ENCODE measurements at places on chromosomes 3 and 15.
A peak's percentile ranks its signal among the peaks of the same experiment; 100 is the strongest.

DNA sequence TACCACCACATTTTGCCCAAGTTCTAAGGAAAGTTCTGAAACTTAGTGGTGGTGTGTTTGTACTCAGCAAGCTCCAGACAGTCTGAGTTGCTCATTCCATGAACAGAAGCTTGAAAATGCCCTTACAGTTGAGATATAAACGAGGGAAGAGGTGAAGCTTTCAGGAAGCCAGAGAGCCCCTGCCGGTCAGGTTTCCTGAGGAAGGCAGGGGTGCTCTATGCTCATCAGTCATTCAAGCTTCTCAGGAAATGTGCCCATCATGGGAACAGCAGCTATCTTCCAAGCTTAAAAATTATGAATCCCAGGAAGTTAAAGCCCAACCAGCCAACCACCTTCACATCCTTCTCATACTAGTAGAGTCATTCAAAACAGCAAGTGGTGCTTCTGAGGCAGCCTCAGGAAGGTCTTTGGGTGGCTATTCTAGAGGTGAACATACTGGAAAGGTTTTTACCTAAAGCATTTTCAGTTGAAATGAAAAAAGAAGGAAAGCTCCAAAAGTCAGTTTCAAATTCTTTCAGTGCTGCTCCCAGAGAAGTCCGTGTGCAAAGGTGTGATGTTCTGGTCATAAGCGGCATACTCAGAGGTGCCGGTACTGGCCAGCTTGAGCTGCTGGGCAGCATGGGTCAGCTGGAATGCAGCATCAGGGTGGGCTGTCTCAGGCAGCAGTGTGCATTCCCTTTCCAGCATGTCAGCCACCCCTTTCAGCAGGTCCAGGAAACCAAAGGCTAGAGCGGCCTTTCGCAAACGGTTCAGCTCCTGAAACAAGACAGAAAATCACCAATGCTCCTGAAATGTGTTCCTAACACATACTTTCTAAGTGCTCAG is 31.8 kb downstream of the INTS14 start:
- no peak for DNase-seq

DNA sequence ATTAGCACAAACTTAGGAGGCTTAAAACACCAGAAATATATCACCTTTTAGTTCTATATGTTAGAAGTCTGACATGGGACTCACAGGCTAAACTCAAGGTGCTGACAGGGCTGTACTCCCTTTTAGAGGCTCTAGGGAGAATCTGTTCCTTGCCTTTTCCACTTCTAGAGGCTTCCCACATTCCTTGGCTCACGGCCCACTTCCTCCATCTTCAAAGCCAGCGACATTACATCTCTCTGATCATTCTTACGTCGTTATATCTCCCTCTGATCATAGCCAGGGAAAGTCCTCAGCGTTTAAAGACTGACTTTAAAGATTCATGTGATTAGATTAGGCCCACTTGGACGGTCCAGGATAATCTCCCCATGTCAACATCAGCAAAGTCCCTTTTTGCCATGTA is 166.3 kb downstream of the GREM1 start:
- no peak for DNase-seq

DNA sequence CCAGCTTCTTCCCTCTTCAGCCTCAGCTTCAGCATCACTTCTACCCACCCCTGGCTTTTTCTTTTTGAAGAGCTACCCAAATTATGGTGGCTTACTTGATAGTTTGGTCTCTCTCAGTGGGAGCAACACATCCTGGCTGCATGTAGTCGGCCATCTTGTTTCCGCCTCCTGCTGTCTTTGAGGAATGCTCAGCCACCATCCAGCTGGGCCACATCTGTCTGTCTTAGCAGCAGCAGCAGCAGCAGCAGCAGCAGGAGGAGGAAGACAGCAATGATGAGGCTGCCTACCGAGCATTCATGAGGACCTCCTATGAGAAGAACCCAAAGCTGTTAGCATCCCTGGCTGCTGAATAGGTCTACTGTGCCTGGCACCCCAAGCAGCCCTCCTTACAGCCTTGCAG is 19.7 kb downstream of the IL16 start:
- DNase-seq, result no peak

GRCh38 chr15:86572368-86572841 is 492.7 kb downstream of the AGBL1 start:
- no peak for DNase-seq

DNA sequence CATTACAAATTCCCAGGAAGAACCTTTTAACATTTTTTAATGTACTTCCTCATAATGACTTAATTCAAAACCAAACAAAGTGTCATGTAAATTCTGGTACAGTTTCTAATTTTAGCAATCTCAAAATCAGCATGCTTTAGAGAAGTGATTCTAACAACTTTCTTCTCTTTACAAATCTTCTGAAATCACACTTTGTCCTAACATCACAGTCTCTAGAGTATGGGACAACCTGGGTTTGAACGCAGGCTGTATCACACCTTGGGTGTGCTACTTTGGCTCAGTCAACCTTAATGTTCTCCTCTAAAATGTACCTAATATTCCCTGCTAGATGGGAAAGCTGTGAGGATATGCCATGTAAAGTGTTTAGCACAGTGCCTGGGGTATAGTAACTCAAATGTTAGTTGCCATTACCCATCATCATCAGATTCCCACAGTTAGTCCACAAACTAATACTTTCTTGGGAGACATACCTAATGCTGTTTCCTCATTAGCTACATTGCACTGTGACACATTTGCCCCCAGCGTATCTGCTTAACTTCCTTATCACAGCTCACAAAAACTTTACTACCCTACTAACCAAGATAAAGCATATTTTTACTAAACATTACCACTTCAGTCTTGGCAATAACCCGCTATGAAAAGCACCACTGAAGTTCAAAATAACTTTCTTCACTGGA is 3.1 kb downstream of the TSPAN3 start:
- no peak for DNase-seq

- no peak for DNase-seq
Observed at GRCh38 chr3:143358793-143359491, 239.4 kb downstream of the CHST2 start.

- DNase-seq, result no peak
Observed at GRCh38 chr3:46350262-46350565, 3.7 kb upstream of the CCR2 start.

DNA sequence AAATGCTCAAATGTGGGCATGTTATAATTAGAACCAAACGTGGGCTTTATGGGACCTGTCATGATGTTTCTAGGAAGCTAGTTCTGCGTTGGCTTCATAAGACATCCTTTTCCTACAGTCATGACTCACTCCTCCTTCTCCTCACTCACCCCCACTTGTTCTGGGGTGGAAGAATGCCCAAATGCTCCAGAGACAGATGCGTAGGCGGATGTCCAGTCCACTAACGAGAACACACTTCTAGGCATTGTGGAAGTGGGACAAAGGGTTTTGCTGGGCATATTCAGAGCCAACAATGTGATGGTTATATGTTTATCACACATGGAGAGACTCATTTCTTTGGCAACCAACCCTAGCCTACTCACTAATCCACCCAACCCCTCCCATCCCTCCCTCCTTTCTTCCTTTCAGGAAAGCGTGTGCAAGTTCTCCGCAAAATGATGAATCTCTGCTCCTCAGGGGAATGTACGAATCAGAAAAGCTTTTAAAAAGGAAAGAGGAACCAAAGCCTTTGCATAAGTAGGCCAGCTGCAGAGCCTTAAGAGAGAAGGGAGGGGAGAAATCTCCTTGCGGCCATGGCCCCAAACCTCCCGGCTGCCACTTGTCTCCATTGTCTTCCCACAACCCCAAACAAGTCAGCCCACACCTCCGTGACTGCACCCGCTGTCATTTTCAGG is 123.0 kb upstream of the SPRED1 start:
- no peak for DNase-seq

DNA sequence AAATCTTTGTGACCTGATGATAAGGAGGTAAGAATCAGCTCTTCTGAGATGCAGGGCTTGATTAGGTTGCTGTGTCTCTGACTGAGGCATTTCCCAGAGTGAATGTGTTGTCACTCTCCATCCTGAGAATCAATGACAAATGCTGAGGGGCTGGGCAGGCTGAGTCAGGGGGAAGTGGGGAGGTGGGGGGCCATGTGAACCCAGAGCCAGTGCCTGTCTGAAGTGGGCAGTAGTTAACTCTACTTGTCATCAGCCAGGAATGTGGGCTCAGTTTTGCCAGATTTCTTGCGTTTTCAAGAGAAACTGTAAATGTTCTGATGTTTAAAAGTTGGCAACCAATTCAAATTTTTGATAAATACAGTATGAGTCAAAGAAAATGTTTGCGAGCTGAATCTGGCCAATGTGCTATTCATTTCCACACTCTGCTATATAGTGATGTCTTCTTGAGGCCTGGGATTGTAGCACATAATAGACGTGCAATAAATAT is 3.1 kb upstream of the BNC1 start:
- no peak for DNase-seq

DNA sequence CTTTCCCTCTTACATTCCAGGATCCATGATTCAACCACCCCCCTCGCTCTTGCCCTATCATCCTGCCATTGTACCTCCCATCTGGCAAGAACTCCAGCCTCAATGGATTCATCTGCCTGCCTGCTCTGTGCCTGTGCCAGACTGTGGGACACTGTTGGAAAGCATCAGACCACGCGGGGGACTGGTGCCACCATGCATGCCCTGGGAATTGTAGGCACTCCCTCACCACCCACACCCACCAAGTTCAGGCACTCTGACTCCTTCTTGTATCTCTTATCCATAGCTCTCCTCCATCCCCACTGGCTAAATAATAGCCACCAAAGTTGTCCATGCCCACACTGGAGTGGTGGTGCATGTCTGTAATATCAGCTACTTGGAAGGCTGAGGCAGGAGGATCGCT is 143.8 kb downstream of the TPRA1 start:
- DNase-seq, result no peak

GRCh38 chr3:153400641-153401040 is 238.6 kb downstream of the RAP2B start:
- DNase-seq, result no peak

- DNase-seq, result no peak
Observed at GRCh38 chr3:22996920-22997571, 206.1 kb upstream of the UBE2E2 start.

GRCh38 chr3:155101398-155101797 is 21.3 kb downstream of the MME start:
- DNase-seq, result no peak

- no peak for DNase-seq
Observed at GRCh38 chr3:148707601-148708380, 10.1 kb downstream of the AGTR1 start.

DNA sequence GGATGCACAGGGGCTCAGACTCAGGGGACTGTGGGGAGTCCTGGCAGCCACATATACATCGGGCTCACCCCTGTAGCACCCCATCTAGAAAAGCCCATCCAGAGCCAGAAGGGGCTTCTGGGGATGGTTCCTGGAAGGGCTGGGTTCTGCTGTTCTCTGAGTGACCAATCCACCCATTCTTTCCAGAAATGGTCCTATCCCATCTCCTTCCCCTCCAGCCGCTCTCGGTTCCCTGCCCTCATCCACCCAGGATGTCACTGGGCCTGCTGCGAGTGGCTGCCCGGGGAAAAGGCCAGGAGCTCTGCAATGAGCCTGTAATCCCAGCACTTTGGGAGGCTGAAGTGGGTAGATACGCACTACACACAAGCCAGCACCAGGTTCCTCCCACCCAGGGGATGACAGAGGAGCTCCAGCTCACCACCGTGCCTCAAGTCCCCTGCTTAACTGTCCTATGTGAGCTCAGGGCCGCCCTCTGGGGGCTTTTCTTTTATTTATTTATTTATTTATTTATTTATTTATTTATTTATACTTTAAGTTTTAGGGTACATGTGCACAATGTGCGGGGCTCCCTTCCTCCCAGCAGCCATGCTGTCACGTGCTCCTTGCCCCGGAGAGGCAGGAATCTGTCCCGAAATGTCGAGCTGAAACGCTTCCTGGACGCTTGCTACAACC is 13.6 kb upstream of the CSK start:
- no peak for DNase-seq

DNA sequence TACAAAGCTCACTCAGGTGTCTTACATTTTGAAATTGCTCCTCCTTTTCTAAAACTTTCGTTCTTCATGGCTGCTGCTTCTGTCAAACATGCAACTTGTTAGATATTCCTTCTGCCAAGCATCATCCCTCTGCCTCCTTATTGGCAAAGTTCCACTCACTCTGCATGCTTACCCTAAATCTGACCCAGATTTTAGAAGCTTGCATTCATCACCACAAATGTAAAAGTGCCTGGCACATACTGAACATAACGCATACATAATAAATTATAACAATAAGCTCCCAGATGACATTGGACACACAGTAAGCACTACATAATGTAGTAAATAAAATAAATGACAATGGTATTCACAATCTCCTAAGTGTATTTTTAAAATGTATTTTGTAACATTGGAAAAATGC is 107.4 kb downstream of the LMLN start:
- DNase-seq, result no peak

- DNase-seq, result no peak
Observed at GRCh38 chr3:197149528-197149927, 119.9 kb upstream of the MELTF start.

DNA sequence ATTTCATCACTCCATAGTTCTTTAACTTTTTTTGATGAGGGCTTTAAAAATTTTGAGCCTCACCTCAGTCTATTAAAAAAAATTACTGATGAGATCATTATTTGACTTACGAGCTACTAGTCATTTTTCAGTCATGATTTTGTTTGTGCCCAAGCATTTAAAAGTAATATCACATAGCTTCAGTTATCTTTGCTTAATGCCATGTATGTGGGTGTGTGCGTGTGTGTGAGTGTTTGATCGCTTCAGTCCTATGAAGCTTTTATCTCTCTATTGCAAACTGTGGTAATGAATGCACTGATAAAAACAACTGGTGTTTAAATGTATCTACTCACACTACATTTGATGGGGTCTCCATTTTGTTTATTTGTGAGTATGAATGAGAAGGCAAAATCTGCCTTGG is 49.8 kb downstream of the RSRC1 start:
- DNase-seq, result no peak

- DNase-seq, result no peak
Observed at GRCh38 chr3:168081171-168081771, 14.5 kb downstream of the GOLIM4 start.

GRCh38 chr15:48914717-48915116 is 36.8 kb downstream of the EID1 start:
- no peak for DNase-seq

DNA sequence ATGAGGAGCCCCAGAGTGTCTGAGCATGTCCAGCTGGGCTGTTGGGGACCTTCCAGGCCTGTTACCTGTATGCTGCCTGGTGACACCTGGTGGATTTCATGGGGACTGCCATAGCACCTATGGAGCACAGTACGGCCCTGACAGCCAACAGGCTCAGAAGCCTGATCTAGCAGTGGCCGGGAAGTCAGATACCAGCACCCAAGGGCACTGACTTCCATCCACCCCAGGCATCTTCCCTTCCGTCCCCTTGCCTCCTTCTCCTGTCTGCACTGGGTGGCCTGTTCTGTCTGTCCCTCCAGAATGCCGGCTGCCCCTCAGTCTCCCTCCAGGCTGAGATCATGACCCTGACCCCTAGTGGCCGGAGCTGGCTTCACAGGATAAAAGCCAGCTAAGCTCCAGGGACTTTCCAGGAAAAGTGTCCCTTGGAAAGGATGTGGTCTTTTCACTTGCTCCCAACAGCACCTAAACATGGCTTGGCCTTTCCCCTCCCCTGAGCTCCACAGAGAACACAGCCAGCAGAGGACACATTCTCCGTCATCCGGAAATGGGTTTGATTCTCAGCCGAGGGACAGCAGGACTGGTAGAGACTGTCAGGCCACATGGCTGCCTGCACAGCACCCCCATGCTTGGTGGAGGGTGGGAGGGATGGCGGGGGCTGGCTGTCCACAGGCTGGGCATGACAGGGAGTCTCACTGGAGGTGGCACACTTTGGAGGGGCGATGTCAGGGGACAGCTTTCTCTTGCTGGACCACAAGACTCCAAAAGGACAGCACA is 9.5 kb downstream of the RPS17 start:
- DNase-seq, result peak; percentile 89

- no peak for DNase-seq
Observed at GRCh38 chr3:150348500-150348899, 59.6 kb upstream of the TSC22D2 start.

- no peak for DNase-seq
Observed at GRCh38 chr3:42891042-42891441, 14.9 kb upstream of the ZNF662 start.

Measured in activated CD8-positive, alpha-beta memory T cell treated with anti-CD3 and anti-CD28 coated beads for 24 hours (primary cell).